ENCODE measurements at places on chromosomes 12 and 14. TPM values are rescaled to one million over a fixed set of nuclear protein-coding genes. Genes with fewer than 3 reads are reported as not detected.
A peak's percentile ranks its signal among the peaks of the same experiment; 100 is the strongest.

DNA sequence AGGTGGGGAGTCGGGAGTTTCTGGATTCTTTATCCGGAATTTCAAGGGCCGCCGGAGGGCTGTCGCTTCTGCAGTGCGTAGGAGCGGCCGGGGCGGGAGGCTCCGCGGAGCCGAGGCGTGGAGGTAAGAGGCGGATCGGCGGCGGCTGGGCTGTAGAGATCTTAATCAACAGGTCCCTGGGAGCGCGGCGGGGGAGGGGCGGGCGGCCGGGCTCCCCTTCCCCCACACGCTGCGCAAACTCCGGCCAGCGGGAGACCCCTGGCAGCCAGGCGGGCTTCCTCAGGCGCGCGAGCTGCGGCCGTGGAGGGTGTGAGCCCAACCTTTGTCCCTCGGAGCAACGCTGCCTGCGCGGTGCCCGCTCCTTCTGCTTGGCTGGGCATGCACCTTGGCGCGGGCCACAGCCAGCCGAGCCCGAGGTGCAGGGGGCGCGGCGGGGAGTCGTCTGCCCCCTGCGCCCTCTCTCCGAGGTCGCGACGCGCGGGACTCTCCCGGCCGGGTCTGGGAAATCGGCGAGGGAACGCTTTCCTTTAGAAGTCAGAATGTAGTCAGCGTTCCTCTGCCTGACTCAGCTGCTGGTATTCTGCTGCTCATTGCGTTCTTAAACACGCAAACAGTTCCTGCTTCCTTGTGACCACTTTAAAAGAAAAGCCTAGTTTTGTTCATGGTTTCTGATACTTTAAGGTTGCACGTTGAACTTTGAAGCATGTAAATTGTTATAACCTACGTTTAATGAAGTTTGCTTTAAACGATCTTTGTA is at the start of gene PALS1:
TSS of gene PALS1 (plus strand) at position 25 of the 757 bp plus-strand sequence. CDS start 37,736 bp downstream, outside the sequence.
- no peak for DNase-seq

GRCh38 chr14:42541535-42542001 is 934.9 kb downstream of the LRFN5 start:
- no peak for DNase-seq

- DNase-seq: no peak
Measured at GRCh38 chr14:20493634-20494033, 11.7 kb upstream of the RNASE10 start.

GRCh38 chr12:34288963-34289345 is 266.7 kb downstream of the ALG10 start:
- DNase-seq: no peak

GRCh38 chr14:80776657-80777056 is 164.9 kb downstream of the CEP128 start:
- DNase-seq: no peak

- no peak for DNase-seq
Measured at GRCh38 chr12:50120521-50120920, 8.5 kb downstream of the COX14 start.

GRCh38 chr12:42299392-42300308 is 26.2 kb downstream of the ZCRB1 start:
- no peak for DNase-seq

GRCh38 chr14:100800041-100800440 is 25.9 kb upstream of the MEG3 start:
- DNase-seq: no peak

DNA sequence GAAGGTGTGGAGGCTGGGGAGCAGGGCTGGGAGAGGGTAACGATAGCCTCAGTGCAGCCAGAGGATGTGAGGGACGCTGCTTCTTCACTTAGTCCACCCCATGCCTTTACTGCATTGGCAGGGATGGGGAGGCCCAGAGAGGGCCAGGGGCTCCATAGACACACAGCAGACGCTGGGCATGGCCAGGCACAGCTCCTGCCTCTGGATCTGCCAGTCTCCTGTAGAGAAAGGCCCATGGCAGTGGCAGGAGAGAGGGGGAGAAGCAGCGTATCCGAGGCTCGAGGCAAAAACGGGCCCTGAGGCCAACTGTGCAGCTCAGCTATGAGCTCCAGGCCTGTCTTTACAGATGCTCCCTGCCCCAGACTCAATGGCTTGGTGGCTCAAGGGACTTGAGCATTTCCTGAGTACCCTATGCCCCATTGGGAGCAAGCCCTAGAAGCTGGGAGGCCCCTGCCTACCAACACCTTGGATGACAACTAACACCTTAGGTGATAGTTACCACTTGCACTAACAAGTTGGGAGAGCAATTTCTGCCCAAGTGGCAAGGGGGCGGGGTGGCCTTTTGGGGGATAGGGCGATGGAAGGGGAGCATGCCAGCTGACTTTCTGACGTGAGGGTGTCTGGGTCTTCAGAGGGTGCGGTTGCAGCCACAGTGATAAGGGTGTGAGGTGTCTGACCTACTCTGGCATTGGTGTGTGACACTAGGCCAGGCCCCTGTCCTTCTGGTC is 5.0 kb upstream of the LBHD2 start:
- no peak for DNase-seq

GRCh38 chr12:47114481-47114892 is 34.7 kb upstream of the AMIGO2 start:
- DNase-seq: no peak

DNA sequence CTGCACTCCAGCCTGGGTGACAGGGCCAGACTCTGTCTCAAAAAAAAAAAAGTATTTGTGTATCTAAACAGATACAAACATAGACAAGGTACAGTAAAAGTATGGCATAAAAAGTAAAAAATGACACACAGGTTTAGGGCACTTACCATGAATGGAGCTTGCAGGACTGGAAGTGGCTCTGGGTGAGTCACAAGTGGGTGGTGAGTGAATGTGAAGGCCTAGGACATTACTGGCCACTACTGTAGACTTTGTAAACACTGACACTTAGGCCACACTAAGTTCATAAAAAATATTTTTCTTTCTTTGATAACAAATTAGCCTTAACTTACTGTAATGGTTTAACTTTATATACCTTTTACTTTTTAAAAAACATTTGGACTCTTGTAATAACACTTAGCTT is 38.0 kb upstream of the EIF5 start:
- DNase-seq: no peak

DNA sequence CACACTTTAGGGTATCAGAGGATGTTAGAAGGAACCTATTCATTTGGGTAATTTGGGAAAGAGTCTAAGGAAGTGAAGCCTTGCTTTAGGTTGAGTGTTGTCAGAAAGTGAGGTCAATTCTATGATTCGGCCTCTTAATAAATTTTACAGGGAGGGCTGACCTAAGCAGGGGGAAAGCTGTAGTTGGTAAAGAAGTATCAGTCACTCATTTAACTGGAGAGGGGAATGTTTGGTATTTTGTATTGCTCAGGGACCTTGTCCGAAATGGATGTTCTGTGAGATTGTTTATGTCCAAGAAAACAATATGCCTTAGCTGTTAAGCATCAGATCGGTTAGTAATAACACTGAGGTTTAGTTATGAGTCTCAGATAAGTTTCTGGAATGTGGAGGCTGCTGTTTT is 7.3 kb downstream of the CAND1 start:
- DNase-seq: no peak

GRCh38 chr12:91620992-91621391 is 438.4 kb upstream of the DCN start:
- peak; percentile 35 for DNase-seq

DNA sequence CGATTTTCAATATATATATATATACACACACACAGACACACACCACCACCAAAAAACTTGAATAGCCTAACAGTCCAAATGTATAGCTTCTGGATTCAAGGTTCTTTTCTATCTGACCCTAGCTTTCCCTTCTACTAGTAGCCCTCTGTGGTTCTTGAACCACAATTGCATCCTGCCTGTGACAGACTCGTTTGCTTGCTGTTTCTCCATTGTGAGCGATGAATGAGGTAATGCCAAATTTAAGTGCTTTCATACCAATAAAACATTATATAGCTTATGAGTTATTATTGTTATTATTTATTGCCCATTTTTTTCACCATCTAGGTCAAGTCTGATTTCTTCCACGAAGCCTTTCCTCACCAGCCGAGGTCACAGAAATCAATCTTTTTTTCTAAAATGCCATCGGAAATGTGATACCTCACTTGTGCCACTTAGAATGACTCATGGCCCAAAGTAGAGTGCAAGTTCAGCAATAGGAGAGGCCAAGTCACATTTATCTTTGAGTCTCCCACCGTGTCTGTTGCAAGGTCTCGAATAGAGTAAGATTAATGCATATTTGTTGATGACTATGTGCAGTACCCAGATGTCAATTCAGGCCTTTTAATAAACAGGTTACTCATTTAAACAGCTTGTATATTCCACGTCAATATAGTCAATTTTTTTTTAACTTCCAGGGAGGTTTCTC is 1015.8 kb upstream of the SEL1L start:
- no peak for DNase-seq

DNA sequence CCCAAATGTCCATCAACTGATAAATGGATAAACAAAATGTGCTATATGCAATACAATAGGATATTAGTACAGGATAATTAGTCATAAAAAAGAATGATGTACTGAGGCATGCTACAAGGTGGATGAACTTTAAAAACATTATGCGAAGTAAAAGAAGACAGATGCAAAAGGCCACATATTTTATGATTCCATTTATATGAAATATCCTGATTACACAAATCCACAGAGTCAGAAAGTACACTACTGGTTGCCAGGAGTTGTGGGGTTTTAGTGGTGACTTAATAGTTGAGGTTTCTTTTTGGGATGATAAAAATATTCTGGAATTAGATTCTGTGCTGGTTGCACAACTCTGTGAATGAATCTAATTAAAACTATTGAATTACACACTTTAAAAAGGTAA is 12.6 kb downstream of the TRIM9 start:
- no peak for DNase-seq

The PAX9 gene
- polyA plus RNA-seq: 0.33 TPM

The SGPP1 gene
- 29.1 TPM for polyA plus RNA-seq

The RDH16 gene
- polyA plus RNA-seq: 1.2 TPM

The TEX52 gene
- polyA plus RNA-seq: 3.1 TPM

The TAS2R42 gene
- polyA plus RNA-seq: not detected

The RDH5 gene
- 36.1 TPM for polyA plus RNA-seq

The CAPZA3 gene
- 0.38 TPM for polyA plus RNA-seq

The ZFC3H1 gene
- 93.2 TPM for polyA plus RNA-seq

The CCDC196 gene
- polyA plus RNA-seq: 0.38 TPM

Data from left kidney (tissue), 8 donors.